ENCODE measurements at places on chromosomes 16 and 17. TPM values are rescaled to one million over a fixed set of nuclear protein-coding genes. Genes with fewer than 3 reads are reported as not detected.
A peak's percentile ranks its signal among the peaks of the same experiment; 100 is the strongest.

The DYNLL2 gene
- total RNA-seq, result 13.0 TPM

DNA sequence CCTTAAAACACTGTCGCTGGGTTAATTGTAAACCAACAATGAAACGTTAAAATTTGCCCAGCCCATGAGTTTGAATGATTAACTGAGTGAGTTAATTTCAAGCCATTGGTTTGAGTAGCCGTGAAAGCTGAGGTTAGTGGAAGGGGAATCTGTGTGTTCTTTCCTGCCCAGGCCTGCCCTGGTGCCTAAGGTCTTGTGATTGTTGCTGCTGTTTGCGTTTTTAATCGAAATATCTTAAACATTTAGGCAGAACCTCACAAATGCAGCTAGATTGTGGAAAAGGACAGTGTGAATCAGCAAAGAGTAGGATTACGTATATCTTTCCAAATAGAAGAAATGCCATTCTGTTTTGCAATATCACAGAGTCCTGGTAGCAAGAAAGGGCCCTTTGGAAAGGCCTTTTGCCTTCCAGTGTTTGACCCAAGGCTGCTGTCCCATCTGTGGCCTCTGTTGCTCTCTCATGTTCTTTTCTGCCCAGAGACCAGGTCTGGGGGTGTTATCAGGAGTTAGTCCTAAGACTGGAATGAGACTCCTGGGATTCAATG, 113.8 kb downstream of the MSI2 start:
- no peaks in the 10 kb centered on the region for H3K27me3 ChIP-seq
- no peak for DNase-seq
- peaks cover 6% of the 10 kb centered on the region for H3K4me1 ChIP-seq
- peak overlapping the region; percentile 67 for H3K27ac ChIP-seq
- H3K4me3 ChIP-seq, result no peak overlapping the region

GRCh38 chr16:67150047-67150832, 558 bp downstream of the B3GNT9 start:
- H3K4me3 ChIP-seq, result peak overlapping the region; percentile 77
- peaks cover 3% of the 10 kb centered on the region for H3K36me3 ChIP-seq

The OR4D1 gene
- not detected for total RNA-seq

DNA sequence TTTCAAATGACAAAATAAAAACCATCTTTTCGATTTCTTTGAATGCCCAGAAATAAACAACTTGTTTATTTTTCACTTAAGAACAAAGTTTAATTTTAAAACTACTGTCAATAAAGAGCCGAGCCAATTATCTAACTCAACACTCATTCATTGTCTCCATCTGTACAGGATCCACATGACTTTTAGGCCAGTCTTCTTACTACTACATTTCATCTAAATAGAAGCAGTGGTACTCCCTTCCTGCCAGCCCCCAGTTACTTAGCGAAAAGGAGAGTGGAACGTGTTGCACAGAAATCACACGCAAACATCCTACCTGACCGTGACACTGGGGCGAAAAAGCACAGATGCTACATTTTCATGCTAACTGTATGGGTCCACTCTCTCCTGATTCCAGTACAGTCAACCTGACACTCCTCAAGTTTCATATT, 1.2 kb downstream of the GNA13 start:
- no peak for DNase-seq
- no peaks in the 10 kb centered on the region for H3K27me3 ChIP-seq
- H3K36me3 ChIP-seq, result peaks cover 4% of the 10 kb centered on the region
- H3K4me1 ChIP-seq, result peaks cover 86% of the 10 kb centered on the region
- H3K27ac ChIP-seq, result peak overlapping the region; percentile 98

GRCh38 chr17:339193-340061, 13.2 kb downstream of the RPH3AL start:
- H3K27ac ChIP-seq, result no peak overlapping the region
- H3K36me3 ChIP-seq, result no peaks in the 10 kb centered on the region
- no peaks in the 10 kb centered on the region for H3K27me3 ChIP-seq
- H3K4me1 ChIP-seq, result no peaks in the 10 kb centered on the region
- H3K4me3 ChIP-seq, result no peak overlapping the region

The KRT16 gene
- 6,712 TPM for total RNA-seq

The KRTAP2-1 gene
- total RNA-seq, result not detected

GRCh38 chr16:74842413-74842812, 67.8 kb upstream of the FA2H start:
- no peak overlapping the region for H3K27ac ChIP-seq
- DNase-seq, result no peak
- no peak overlapping the region for H3K4me3 ChIP-seq
- H3K36me3 ChIP-seq, result no peaks in the 10 kb centered on the region
- peaks cover 3% of the 10 kb centered on the region for H3K4me1 ChIP-seq

DNA sequence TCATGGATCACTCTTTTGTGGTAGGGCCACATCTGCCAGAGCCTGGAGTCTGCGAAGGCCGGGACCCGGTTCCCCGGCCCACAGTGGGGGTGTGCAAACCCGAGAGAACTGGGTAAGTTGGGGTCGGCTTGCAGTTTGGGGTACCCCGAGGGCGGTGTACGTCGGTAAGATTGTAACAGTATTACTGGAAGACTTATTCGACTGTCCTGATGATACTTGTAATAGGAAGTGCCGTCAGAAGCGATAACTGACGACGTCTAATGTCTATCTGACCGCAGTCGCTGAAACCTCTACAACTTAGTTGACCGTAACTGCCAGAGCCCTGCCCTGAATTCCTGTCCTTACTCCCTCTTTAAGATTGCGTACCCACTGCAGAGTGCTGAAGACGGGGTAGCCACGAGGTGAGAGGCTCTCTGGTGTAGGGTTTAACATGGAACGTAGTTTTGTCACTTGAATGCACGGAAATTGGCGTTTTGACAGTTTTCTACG, 24.0 kb downstream of the TRPV2 start:
- peak overlapping the region; percentile 83 for H3K4me3 ChIP-seq
- peak overlapping the region; percentile 98 for H3K27ac ChIP-seq
- H3K36me3 ChIP-seq, result peaks cover 21% of the 10 kb centered on the region
- DNase-seq, result no peak
- H3K27me3 ChIP-seq, result no peaks in the 10 kb centered on the region
- H3K4me1 ChIP-seq, result peaks cover 44% of the 10 kb centered on the region

DNA sequence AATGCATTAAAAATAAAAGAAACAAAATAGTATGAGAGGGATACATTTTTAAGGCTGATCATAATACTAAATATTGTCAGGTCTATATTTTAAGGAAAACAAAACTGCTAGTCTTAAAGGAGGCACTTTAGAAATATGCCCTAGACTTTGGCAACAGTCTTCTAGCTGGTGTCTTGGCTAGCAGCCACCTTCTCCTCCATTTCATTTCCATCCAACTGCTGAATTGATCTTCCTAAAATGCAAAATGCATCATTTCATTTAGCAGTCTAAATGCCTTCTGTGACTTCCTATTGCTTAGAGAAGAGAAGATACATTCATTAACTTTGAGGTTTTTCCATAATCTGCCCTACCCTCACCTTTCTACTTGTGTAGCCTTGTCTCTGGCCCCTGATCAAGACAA, 1404.1 kb downstream of the CDH11 start:
- H3K4me1 ChIP-seq, result no peaks in the 10 kb centered on the region
- no peak overlapping the region for H3K4me3 ChIP-seq
- no peak overlapping the region for H3K27ac ChIP-seq
- H3K36me3 ChIP-seq, result no peaks in the 10 kb centered on the region

- DNase-seq, result no peak
- H3K27me3 ChIP-seq, result no peaks in the 10 kb centered on the region
- H3K4me3 ChIP-seq, result no peak overlapping the region
- no peaks in the 10 kb centered on the region for H3K4me1 ChIP-seq
- H3K27ac ChIP-seq, result no peak overlapping the region
- H3K36me3 ChIP-seq, result no peaks in the 10 kb centered on the region
Observed at GRCh38 chr17:41367426-41368075, 2.1 kb downstream of the KRT33B start.

The TACO1 gene
- total RNA-seq, result 16.6 TPM

The PRR14 gene
- 20.2 TPM for total RNA-seq

DNA sequence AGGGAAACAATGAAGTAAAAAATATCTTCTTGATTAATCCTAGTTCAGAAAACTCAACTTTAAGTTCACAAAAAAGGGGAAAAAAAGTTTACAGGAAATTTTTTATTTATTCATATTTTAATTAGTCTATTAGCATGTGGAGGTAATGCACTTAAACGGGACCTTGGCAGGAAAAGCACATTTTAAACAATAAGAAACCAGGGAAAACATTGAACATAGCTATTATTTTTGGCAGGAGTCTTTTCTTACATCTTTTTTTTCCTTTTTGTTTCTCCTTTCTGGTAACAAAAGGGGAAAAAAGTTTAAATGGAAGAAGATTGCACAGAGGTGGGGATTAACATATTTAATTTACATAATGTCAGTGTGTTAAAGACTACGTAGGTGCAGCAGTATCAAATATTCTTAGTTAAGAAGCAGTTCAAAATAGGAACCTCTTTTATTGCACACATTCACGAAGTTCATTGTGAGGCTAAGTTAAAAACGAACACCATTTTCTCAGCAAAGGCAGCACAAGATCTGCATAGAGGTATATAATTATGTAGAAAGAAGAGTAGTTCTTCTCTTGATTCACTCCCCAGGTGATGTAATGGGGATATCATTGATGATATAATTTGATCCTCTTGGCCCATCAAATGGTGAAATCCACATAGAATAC, 940.5 kb downstream of the CDH11 start:
- no peaks in the 10 kb centered on the region for H3K4me1 ChIP-seq
- H3K4me3 ChIP-seq, result no peak overlapping the region
- H3K27ac ChIP-seq, result no peak overlapping the region
- no peaks in the 10 kb centered on the region for H3K36me3 ChIP-seq
- no peak for DNase-seq
- H3K27me3 ChIP-seq, result no peaks in the 10 kb centered on the region

GRCh38 chr17:4796552-4796920, 572 bp downstream of the PSMB6 start:
- no peaks in the 10 kb centered on the region for H3K27me3 ChIP-seq
- peaks cover 28% of the 10 kb centered on the region for H3K36me3 ChIP-seq
- H3K4me3 ChIP-seq, result peak overlapping the region; percentile 86
- peaks cover 4% of the 10 kb centered on the region for H3K4me1 ChIP-seq
- peak overlapping the region; percentile 88 for H3K27ac ChIP-seq
- DNase-seq, result no peak

DNA sequence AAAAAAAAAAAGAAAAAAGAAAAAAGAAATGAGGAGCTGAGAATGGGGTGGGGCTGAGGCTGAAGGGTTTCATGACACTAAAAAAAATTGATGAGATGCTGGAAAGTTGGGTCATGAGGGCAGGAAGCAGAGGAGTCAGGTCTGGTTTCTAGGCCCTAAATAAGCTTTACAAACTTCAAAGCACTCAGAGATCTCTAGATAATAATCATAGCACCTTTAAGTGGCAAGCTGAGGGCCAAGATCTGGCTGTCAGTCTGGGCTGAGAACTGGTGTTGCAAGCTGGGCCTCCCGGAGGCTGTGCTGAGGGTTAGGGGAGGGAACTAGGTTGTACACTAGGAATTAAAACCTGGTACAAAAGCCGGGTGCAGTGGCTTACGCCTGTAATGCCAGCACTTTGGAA, 6.4 kb downstream of the ZNF764 start:
- no peaks in the 10 kb centered on the region for H3K27me3 ChIP-seq
- H3K4me1 ChIP-seq, result peaks cover 31% of the 10 kb centered on the region
- H3K27ac ChIP-seq, result no peak overlapping the region

Data from esophagus squamous epithelium (tissue), 5 donors.